ENCODE measurements at places on chromosomes 4 and X.
A peak's percentile ranks its signal among the peaks of the same experiment; 100 is the strongest.

- no peak for DNase-seq
Observed at GRCh38 chr4:125390727-125391126, 76.0 kb downstream of the FAT4 start.

GRCh38 chr4:55396308-55397125, 760 bp downstream of the TMEM165 start:
- DNase-seq, result peak; percentile 11

GRCh38 chr4:73869130-73870055, at the start of gene CXCL1:
CXCL1 (plus strand) TSS chr4:73869393; CDS start chr4:73869471, 78 bp downstream.
- no peak for DNase-seq

- DNase-seq, result no peak
Observed at GRCh38 chrX:119682019-119682989, 10.7 kb downstream of the SEPTIN6 start.

DNA sequence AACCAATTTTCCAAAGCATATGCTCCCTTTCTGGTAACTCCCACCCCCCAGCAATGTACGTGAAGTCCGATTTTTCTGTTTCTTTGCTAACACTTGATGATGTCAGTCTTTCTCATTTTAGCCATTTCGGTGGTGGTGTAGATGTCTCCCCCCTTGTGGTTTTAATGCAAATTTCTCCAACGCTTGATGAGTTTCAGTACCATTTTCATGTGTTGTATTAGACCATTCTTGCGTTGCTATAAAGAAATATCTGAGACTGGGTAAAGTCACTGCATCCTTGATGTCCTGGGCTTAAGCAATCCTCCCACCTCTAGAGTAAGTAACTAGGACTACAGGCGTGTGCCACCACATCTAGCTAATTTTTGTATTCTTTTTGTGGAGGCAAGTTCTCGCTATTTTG, 148.4 kb upstream of the VCX3A start:
- DNase-seq, result no peak

DNA sequence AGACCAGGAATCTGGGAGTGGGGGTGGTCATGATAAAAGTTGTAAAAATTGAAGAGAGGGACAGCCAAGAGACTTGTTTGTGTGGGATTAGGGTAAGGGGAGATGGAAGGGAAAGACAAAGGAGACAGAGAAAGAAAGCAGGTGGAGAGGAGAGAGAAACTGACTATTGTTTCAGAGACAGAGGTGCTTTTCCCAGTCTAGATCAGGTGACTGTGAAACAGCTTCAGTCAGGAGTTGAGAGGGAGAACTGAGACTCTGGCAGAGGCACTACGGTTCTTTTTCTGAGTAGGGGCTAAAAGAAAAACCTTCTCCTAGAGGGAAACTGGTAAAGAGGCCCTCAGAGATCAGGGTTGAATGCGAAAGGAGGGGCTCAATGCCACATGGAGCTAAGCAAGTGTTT, 106.4 kb downstream of the KDR start:
- no peak for DNase-seq

DNA sequence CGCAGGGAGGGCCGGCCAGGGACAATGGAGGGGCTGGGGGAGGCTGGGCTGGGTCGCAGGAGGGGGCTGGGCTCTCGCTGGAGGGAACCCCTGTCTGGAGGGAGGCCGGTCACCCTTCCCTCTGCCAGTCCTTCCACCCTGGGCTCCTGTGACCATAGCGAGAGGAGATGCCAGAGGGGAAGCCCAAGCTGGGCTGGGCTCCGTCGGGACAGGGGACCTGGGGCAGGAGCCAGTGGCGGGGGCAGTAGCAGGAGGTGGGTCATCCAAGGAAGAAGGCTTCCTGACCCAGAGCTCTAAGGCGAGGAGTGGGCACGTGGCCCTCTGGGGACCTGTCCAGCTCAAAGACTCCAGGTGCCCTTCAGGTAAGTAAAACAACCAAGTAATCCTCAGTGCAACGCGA, 16.9 kb downstream of the CTAG1B start:
- DNase-seq, result no peak

DNA sequence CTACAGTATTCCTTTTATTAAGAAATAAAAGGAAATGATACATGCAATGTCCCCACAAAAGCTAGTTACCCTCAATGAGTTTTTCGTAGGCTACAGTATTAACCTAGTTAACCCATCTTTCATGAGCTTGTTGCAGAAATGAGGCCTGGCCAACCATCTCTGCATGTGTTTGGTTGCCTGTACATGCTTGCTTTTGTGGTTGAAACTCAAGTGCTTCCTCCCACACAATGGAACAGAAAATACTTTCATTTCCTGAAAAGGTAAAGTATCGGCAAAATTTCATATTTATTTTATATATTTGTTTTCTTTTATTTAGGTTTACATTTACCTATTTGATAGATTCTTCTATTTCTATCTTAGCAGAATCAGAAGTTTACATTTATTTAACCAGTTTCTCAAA, 214.6 kb upstream of the FAM241A start:
- DNase-seq, result no peak

DNA sequence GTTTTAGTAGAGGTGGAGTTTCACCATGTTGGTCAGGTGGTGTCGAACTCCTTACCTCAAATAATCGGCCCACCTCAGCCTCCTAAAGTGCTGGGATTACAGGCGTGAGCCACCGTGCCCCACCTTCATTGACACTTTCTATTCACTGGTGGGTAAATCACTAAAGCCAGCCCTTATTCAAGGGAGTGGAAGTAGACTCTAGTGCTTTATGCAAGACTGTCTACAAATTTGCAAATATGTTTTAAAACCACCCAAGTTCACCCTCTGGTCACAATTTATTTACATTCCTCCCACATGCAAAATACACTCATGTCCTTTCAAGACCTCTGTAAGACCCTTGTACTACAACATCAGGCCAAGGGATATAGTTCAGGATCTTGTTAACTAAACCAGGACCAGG, 45.0 kb downstream of the SLC34A2 start:
- no peak for DNase-seq

DNA sequence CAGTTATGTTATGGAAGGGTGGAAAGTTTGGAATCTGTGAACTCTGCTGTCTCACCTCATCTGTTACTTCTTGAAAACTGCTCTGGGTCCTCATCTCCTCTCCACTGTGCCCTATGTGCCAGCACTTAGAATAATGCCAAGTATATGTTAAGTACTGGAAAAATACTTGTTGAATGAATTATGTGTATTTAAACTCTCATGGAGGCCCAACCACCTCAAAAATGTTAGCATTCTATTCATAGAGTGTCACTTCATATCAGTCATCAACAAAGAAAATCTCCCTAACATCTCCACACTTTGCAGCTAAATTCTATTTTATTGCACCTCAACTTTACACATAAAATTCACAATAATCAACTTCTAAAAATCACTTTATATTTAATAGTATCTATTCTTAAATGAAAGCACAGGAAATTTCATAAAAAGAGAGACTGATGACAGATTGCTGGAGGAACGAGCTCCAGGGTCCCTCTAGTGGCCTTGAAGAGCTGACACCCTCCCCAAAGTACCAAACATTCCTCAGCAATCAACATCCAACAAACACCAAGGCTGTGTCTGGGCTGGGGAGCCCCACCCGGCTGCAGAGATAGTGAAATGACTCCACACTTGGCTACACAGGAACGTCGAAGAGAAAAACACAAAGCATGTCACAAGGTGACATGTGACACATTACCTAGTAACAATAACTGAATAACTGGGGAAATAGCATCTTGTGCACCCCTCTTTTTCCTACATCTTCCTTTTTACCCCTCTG, 45.8 kb downstream of the SLC39A8 start:
- peak; percentile 5 for DNase-seq

- DNase-seq, result no peak
Observed at GRCh38 chr4:8016527-8016926, 76.9 kb upstream of the AFAP1 start.
